Right cardiac atrium (tissue), 5 donors: ENCODE measurements at places on chromosomes 1 and 21. TPM values are rescaled to one million over a fixed set of nuclear protein-coding genes. Genes with fewer than 3 reads are reported as not detected.

CRYBG2 gene
- polyA plus RNA-seq: not detected

CLIC6 gene
- polyA plus RNA-seq: 6.1 TPM

BATF3 gene
- polyA plus RNA-seq: 0.75 TPM

PCP4 gene
- polyA plus RNA-seq: 6.0 TPM

TP73 gene
- 0.07 TPM for polyA plus RNA-seq

UTS2 gene
- polyA plus RNA-seq: 0.05 TPM

MCM3AP gene
- 26.0 TPM for polyA plus RNA-seq

NPHS2 gene
- polyA plus RNA-seq: not detected

PAFAH2 gene
- 2.0 TPM for polyA plus RNA-seq

RERE gene
- polyA plus RNA-seq: 72.4 TPM

PDZK1 gene
- polyA plus RNA-seq: 0.27 TPM

AXDND1 gene
- not detected for polyA plus RNA-seq

S100A1 gene
- 2,571 TPM for polyA plus RNA-seq

BARHL2 gene
- polyA plus RNA-seq: not detected

PTGS2 gene
- 2.3 TPM for polyA plus RNA-seq

SMCP gene
- polyA plus RNA-seq: not detected

RFX5 gene
- polyA plus RNA-seq: 13.7 TPM

PITHD1 gene
- 33.1 TPM for polyA plus RNA-seq

COQ8A gene
- 198 TPM for polyA plus RNA-seq

C1orf87 gene
- not detected for polyA plus RNA-seq

RNU1-2 gene
- polyA plus RNA-seq: not detected

PODN gene
- polyA plus RNA-seq: 40.7 TPM

AKIRIN1 gene
- polyA plus RNA-seq: 32.2 TPM

SLFNL1 gene
- polyA plus RNA-seq: 0.16 TPM

GCSAML gene
- polyA plus RNA-seq: not detected

RGS13 gene
- 0.14 TPM for polyA plus RNA-seq

GUCA2A gene
- not detected for polyA plus RNA-seq

UMODL1 gene
- not detected for polyA plus RNA-seq

ESRRG gene
- polyA plus RNA-seq: 10.1 TPM

FPGT gene
- 7.6 TPM for polyA plus RNA-seq

GLMP gene
- polyA plus RNA-seq: 22.0 TPM

IL19 gene
- not detected for polyA plus RNA-seq

TMEM269 gene
- not detected for polyA plus RNA-seq

LRRIQ3 gene
- 0.36 TPM for polyA plus RNA-seq

FAM151A gene
- 0.43 TPM for polyA plus RNA-seq

PRAMEF1 gene
- polyA plus RNA-seq: not detected

FAM78B gene
- polyA plus RNA-seq: 2.7 TPM

OR2L2 gene
- not detected for polyA plus RNA-seq

CTSS gene
- 8.7 TPM for polyA plus RNA-seq

DNASE2B gene
- not detected for polyA plus RNA-seq
